Endodermal cell (in vitro differentiated cells): ENCODE measurements at places on chromosomes 13 and 19.

DNA sequence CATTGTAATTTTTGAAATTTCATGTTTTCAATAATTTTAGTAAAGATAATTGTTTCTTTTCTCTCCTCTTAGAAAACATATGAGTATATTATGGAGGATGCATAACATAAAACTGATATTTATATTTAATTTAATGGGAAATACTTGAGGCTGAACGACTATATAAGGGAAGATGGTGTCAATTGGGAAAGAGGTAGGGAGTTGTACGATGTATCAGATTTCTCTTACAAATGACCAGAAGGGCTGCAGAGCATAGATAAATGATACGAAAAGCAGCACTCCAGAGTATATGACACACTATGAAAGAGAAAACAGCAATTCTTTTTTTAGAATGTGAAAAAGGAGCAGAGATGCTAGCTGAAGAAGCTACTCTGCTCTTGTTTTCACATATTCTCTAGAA is 1308.0 kb upstream of the MIR17HG start:
- no peak for DNase-seq

DNA sequence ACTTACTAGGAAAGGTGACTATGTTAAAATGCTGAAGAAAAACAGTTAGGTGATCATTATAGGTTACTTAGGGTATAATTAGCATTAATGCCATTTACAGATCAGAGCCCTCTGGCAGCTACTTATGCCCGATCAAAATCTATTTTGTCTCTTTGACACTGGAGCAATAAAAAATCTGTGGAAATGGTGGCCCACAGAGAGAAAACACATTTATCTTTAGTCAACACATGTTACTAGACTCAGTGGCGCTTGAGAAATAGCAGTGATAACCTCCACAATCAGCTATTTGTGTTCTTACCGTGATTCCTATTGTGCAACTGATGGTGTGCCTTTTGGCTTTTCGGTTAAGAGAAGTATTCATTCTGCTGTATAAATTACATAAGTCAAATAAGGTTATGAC is 1519.6 kb downstream of the PCDH9 start:
- DNase-seq: no peak

GRCh38 chr13:44969551-44970484 is 19.5 kb downstream of the NUFIP1 start:
- DNase-seq: no peak

GRCh38 chr13:112996671-112997091 is 27.7 kb downstream of the MCF2L start:
- DNase-seq: no peak

GRCh38 chr13:56412856-56413255 is 727.9 kb upstream of the PRR20A start:
- no peak for DNase-seq
